ENCODE measurements at places on chromosomes 16 and 17. TPM values are rescaled to one million over a fixed set of nuclear protein-coding genes. Genes with fewer than 3 reads are reported as not detected.

ZSCAN10 gene
- not detected for total RNA-seq

HBQ1 gene
- total RNA-seq, result not detected

ZNF597 gene
- total RNA-seq, result 3.1 TPM

TMEM238L gene
- total RNA-seq, result not detected

CA4 gene
- not detected for total RNA-seq

TLCD3A gene
- total RNA-seq, result 15.2 TPM

TANC2 gene
- total RNA-seq, result 41.4 TPM

DNAH9 gene
- total RNA-seq, result not detected

NEUROD2 gene
- not detected for total RNA-seq

IGSF6 gene
- not detected for total RNA-seq

KCTD11 gene
- total RNA-seq, result 10.8 TPM

KRT27 gene
- not detected for total RNA-seq

NUTF2 gene
- 42.7 TPM for total RNA-seq

CCL17 gene
- not detected for total RNA-seq

KRTAP3-1 gene
- not detected for total RNA-seq

CFAP52 gene
- total RNA-seq, result not detected

CASKIN1 gene
- not detected for total RNA-seq

DYNC1LI2 gene
- total RNA-seq, result 98.9 TPM

ZNF423 gene
- under 0.01 TPM for total RNA-seq

Data from IMR-90 (cell line).